ENCODE measurements at places on chromosomes 5 and 9.

DNA sequence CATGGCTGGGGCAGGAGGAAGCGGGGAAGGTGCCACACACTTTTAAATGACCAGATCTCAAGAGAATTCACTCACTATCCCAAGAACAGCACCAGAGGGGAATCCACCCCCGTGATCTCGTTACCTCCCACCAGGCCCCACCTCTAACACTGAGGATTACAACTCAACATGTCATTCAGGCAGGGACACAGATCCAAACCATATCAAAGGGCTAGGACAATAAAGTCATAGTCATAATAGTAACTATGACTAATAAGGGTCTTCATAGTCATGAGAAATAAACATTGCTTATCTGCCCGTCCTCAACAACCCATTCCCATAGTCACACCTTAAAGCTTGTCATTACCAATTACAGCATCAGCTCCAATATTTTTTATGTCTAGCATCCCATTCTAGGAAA is 65.3 kb upstream of the SMC2 start:
- DNase-seq = no peak

- no peak for DNase-seq
Measured at GRCh38 chr9:130839132-130840111, 4.4 kb downstream of the ABL1 start.

DNA sequence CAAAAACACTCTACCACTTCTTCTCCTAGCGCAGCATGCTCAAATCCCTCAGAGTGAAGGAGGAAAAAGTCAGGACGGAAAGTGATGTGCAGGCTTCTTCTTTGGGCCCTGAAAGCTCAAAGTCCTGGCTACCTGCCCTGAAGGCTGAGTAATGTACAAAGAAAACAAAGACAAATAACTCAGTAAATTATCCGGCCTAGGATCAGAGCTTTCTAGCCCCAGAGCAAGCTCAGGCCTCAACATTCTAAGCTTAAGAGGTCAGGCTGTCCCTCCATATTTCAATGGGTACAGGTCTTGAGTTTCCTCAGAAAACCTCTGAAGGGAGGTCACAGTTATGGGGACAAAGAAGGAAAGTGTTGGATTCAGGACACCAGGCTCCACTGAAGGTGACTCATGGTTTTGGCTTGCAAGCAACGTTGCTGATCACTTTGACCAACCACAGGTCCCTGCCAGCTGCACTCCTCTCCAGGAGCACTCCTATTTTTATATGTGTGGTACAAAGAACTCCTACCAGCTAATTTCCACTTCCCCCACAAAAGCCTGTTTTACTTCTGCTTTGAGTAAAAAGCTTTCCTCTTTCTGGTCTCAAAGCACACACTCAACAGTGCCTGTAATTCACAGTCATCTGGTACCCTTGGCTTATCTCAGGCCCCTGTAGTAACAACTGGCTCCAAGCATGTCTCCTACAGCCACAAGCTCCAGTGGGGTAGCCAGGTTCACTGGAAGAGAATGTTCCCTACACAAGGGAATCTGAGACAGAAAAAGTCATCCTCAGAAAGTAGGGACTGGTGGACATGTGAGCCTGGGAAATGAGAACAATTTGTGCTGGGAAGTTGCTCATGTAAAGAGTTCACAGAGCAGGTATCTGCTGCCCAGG is 115.7 kb downstream of the UGCG start:
- DNase-seq = no peak

- DNase-seq = no peak
Measured at GRCh38 chr9:137956688-137957385, 79.3 kb downstream of the CACNA1B start.

DNA sequence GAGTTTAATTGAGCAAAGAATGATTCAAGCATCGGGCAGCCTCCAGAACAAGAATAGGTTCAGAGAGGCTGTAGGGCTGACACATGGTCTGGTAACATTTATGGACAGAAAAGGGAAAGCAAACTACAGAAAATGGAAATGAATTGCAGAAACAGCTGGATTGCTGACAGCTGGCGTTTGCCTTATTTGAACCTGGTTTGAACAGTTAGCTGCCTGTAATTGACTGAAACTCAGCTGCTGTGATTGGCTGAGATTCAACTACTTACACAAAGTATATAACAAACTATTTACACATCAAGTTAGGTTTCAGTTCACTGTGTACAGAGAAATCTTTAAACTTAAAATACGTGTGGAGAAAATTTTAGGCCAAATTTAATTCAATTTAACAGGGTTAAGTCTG is 441.7 kb downstream of the PRELID2 start:
- no peak for DNase-seq

- no peak for DNase-seq
Measured at GRCh38 chr9:124375726-124376125, 39.5 kb downstream of the PSMB7 start.

DNA sequence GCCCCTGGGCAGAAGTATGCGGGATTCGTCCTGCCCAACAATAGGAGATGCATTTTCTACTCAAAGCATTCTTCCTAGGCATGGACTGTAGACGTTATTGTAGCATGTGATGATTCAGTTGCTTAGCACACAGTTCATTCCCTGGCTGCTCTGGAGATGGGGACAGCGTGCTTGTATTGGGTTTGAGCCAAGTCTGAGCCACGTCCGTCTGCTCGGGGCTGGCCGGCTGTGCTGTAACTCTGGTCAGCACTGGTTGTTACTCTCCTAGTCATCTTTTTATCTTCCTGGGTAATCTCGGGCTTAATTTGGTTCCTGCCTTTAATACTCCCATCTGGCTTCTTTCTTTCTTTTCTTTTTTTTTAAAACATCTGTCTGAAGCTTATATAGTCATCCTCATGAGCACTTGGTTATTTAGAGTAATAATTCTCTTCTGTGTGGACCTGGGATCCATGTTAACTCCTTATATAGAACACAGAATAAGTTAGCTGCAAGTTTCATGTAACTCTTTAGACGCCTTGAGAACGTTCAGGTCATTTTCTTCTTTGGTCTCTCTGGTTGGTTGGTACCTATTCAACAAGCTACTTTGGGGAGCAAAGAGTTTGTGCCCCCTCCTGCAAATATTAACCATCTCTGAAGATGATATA is 118.8 kb upstream of the RPS23 start:
- DNase-seq = no peak

- DNase-seq = no peak
Measured at GRCh38 chr5:58855851-58856739, 273.2 kb downstream of the RAB3C start.

DNA sequence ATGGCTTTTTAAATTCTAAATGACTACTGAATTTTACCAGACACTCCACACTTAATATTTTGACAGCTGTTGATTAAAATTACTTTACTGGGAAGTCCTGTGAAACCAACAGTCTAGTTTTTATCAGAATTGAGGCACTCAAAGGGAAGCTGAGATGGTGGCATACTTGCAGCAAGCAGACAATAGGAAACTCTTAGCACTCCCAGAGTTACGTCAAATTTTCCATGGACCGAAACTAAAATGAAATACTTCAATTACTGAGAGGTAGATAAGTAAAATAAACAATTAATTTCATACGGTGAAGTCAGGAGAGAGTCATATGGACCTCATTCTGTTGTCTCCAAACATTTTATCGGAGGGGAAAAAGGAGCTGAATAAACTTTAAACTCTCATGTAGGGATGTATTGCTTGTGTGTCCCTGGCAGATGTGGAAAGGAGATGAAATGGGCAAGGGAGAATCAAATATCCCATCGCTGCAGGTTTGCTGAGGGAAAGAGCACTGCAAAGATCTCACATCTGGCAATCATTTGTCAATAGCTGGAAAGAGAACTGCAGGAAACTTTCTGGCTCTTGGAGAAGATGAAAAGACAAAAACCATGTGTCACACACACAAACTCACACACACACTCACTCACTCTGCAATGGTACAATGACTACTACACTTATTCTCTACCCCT is 189.4 kb downstream of the BNC2 start:
- DNase-seq = no peak

- no peak for DNase-seq
Measured at GRCh38 chr5:56251918-56252553, 18.9 kb upstream of the ANKRD55 start.

GRCh38 chr9:38058452-38059232 is 10.4 kb downstream of the SHB start:
- DNase-seq = no peak

DNA sequence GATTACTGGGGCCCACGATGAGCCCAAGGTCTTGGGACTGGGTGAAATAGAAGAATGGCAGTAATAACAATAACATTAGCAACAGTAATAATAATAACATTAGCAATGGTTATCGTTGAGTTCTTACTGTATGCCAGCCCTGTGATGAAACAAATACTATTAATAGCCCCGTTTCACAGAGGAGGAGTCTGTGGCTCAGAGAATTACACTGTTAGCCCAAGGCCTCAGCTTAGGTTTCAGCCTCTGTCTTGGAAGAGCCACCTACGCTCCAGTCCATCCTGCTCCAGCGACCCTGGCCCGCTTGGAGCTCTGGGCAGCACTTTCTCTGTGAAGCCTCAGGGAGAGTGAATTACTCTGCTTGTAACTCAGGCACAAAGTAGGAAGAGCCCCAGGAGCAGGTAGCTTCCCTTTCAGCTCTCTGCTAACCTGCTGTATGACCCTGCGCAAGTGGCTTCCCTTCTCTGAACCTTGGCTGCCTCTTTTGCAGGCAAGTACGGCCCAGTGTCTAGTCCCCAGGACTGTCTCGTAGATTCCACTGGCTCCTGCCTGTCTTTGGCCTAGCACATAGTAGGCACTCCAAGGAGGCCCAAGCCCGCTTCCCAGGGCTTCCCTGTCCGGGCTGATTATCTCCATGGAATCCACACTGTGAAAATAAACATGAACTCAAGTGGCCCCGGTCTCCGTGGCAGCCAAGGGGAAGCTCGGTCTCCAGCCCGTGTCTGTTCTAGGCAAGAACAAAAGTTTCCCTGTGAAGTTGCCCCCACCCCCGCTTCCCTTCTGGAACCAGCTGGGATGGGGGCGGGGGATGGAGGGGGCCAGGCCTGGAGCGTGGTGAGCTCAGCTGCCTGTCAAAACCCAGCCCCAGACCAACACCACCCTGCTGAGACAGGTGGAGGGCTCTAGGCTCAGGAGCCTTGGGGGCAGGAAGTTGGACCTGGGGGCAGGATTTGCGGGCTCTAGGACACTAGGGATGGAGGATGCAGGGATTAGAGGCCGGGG is 26.2 kb upstream of the LMX1B start:
- no peak for DNase-seq

DNA sequence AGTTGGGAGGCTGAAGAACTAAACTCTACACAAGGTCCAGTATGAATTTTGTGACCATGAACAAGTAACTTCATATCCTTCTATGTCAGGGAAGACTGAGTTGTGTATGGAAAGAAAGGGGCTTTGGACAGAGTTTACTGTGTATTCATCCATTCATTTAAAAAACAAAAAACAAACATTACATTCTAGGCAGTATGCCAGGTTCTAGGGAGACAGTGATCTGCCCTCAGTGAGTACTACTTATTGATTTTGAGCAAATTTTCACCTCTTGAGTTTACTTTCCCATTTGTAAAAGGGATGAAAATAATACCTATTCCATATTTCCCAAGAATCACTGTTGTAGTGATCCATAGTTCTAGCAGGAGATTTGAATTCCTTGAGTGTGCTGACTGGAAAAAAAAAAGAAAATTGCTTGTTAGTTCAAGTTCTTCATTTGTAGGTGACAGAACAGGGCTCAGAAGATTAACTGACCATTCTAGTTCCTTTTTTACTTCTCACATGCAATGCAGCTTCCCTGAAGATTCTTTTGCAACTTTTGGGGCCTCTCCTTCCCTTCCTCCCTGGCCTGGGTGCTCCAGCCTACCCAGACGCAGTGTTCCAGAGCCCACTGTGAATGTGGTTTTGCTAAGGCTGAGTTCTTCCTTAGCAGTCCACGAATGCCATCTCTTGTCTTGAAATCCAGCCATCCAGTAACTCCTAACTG is 2.6 kb upstream of the GAPVD1 start:
- no peak for DNase-seq

- no peak for DNase-seq
Measured at GRCh38 chr5:172872997-172873491, 39.0 kb downstream of the ERGIC1 start.

DNA sequence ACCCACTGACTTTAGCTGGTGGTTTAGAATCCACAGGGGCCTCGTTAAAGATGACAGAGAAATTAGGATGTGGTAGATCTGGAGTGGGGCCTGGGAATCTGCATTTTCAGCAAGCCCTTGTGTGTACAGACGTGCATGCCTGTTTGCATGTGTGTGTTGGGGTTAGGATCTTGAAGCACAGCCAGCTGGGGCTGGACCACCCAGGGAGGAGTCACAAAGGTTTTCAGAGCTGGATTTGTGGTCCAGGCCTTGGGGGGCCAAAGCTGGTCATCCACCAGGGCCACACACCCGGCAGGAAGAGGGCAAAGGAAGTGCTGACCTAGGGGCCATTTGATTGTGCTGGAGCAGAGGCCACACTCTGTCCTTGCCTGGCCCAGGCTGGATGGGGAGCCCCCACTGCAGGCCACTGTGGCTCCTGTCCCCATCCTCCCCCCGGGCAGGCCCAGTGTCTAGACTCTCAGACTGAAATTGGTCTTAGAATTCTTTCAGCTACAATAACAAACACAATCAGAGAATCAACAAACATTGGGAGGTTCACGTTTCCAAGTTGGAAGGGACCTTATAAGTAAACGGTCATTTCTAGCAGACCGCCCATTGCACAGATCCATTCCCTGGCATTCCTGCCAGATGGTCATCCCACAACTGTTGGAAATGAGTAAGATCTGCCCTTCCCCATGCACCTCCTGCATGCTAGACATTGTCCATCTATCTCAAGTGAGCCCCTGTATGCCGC is 10.3 kb downstream of the CDX1 start:
- no peak for DNase-seq

- no peak for DNase-seq
Measured at GRCh38 chr5:173318881-173319620, 9.2 kb downstream of the STC2 start.

DNA sequence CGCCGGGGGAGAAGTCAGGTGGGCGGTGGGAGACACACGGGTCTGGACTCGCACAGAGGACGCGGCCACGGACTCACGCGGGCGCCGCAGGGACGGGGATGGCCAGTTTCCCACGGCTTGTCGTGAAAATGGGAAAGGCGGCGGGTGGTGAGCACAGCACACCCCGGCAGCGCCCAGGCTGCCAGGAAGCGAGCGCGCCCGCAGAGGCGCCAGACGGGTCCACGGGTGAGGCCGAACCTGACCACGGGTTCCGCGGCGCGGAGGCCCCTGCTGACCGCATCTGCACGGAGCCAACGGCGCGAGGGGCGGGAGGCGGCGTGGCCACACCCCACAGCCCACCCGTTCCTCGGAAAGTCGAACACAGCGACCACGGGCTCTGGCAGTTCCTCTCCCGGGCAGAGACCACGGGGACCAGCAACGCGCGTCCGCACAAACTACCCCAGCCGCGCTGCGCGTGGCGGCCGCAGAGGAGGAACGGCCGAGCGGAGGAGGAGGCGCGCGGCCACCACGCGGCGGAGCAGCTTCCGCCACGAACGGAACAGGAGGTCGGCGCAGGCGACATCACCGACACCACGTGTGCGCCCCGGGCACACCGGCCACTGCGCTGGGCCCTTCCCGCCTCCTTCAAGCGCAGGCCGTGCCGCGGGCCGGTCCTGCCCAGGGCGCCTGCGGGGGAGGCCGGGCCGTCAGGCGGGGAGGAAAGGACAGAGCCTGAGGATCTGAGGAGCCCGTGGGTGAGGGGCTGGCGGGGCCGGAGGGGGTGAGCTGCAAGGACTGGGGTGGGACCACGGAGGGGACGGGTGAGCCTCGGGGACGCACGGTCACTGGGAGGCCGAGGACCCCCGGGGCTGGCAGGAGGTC is 5.6 kb downstream of the EXD3 start:
- no peak for DNase-seq

All from DND-41 (cell line).